Endodermal cell (in vitro differentiated cells): ENCODE measurements at places on chromosomes 5 and 9.

- DNase-seq = no peak
These were observed 16.2 kb downstream of the CDC14B start for GRCh38 chr9:96603305-96604003.

DNA sequence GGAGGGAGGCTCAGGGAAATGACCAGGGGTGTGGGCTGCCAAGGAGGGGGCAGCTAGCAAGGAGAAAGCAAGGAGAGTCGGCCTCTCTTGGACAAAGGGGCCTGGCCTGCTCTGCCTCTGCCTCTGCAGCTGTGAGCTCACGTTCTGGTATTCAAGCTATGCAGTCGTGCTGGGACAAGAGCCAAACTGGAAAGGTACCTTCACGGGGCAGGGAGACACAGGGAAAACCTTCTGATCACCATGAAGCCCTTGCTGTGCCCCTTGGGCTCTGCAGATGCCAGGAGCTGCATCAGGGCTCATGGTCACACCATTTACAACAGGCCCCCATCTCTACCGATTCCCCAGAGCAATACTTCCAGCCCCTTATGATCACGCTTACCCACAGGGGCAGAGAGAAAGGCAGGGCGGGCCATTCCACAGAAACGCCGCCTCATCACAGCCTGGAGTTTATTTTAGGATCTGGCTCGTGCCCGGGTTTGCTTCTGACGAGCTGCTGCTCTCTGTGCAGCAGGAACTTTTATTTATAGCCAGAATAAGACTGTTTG, 63.2 kb downstream of the PRRT1B start:
- peak; percentile 91 for DNase-seq

DNA sequence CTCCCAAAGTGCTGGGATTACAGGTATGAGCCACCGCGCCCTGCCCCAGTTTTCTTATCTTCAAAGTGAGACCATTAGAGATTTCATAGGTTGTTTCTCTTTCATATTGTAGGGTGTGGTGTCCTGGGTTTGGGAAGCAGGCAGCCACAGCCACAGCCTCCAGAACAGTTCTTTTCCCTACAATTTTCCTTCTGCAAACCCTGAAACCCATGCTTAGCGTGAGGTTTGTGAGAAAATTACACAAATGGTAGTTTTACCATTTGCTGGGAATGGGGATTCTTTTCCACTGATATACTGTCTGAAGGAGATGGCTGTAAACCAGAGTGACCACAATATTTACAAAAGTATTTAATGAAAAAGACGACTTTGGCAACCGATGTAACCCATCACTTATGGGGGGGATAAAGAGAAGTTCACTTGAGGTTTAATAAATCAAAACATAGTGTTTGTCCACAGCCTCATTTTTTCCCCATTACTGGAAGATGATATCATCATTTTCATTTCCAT, 26.7 kb upstream of the ECM2 start:
- no peak for DNase-seq

- DNase-seq = no peak
These were observed 81.8 kb downstream of the ZNF618 start for GRCh38 chr9:113957821-113958341.

GRCh38 chr9:124326378-124326777, 68.6 kb downstream of the NEK6 start:
- no peak for DNase-seq

GRCh38 chr9:5846096-5846495, 13.2 kb upstream of the ERMP1 start:
- no peak for DNase-seq

DNA sequence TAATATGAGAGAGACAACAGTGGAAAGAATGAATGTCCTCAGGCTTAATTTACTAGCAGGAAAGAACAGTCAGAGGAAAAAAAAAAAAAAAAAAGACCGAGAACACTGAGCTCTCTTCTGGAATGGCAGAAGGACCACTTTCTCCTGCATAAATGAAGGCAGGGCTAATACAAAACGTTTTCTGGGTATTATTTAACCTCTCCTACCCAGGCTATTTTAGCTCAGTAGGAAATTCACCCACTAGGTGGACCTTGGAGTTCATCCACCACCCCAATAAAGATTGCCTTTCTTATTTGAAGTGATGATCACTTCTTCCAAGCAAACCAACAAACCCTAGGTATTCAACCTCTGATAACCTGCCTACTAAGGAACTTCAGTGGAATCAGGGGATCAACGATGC, 3.7 kb downstream of the GLIS3 start:
- DNase-seq = no peak

- DNase-seq = no peak
These were observed 63.6 kb downstream of the CCDC192 start for GRCh38 chr5:127766676-127767335.

DNA sequence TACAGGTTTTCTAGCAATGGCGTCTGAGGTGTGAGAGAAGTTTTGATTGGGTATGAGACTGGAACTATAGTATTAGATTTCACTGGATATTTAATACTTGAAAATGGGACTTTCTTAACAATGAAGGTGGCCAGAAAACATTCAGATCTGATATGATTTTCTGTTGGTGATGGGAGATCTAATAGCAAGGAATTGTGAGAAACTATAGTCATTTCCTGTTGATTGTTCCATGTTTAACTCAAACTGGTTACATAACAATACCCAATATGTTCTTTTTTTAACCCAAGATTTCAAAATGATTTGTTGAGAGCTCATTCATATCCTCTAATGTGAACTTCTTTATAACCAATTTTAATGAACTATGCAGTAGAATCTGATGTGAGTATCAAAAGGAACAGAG, 793.2 kb upstream of the RGMB start:
- no peak for DNase-seq

GRCh38 chr9:127999461-127999860, 18.7 kb upstream of the EEIG1 start:
- no peak for DNase-seq

GRCh38 chr5:14156650-14157492, 13.7 kb downstream of the TRIO start:
- no peak for DNase-seq

GRCh38 chr5:72244862-72245371, 75.1 kb downstream of the MRPS27 start:
- peak; percentile 69 for DNase-seq

DNA sequence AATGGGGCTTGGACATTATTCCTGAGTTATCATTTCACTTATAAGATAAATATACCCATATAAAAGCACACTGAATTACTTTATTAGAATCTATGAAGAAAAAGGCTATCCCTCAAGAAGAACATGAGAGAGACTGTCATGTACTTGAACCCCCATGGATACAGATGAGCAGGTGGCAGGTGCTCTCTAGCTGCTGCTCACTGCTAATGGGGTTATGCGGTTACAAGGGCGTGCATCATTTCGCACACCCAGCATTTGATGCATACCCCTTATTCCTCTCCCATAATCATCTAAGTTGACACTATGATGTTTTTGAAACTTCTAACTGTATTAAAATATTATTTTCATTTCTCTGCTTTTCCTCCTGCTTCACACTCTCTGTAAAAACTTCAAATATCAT, 16.4 kb downstream of the ITK start:
- no peak for DNase-seq

DNA sequence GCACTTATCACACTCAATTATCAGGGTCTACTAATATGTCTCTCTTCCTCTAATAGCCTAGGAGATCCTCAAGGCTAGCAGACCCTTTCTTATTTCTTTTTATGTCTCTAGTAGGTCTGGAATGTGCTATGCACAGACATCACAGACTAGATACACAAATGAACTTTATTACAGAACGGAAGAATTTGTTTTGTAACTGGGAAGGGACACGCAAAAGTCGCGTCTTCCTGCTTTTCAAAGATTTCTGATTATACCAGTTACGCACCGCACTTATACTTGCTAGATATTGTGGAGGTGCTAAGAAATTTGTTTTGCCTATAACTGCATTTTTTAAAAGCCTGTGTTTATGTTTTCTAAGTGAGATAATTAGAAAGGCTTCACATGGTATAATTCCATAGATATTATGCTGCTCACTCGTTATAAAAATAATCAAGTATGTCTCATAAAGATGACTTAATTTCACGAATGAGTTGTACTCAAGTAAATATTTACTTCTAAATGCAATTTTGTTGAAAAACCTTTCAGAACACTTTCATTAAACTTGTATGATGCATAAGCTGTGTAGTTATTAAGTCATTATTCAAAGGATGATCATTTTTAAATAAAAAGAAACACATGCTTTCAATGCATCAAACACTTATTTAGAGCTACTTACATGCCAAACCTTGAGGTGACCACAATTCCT, 662.6 kb downstream of the ACTL7B start:
- no peak for DNase-seq

GRCh38 chr5:122202952-122203351, 73.6 kb downstream of the ZNF474 start:
- no peak for DNase-seq

GRCh38 chr9:10903969-10904368, 291.2 kb upstream of the PTPRD start:
- DNase-seq = no peak

- no peak for DNase-seq
These were observed 55.9 kb upstream of the CEMIP2 start for GRCh38 chr9:71824257-71824656.

DNA sequence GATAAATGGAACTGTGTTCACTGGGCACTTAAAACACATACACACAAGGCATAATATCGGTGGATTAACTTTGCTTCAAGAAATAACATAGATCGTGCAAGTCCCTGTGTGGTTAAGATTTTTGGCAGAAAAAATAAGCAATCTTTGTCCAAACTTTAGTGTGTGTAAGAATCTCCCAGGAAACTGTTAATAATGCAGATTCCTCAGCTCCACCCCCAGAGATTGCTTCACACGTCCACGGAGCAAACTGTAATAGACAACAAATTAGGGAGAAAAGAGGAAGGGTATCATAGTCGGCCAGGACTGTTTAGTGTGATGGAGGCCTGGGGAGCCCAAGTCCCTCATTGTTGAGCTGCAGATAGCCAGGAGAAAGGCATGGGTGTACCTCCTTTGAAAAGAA, 84.8 kb downstream of the PJA2 start:
- no peak for DNase-seq

- DNase-seq = no peak
These were observed 212.3 kb upstream of the DAPK1 start for GRCh38 chr9:87285183-87285850.

DNA sequence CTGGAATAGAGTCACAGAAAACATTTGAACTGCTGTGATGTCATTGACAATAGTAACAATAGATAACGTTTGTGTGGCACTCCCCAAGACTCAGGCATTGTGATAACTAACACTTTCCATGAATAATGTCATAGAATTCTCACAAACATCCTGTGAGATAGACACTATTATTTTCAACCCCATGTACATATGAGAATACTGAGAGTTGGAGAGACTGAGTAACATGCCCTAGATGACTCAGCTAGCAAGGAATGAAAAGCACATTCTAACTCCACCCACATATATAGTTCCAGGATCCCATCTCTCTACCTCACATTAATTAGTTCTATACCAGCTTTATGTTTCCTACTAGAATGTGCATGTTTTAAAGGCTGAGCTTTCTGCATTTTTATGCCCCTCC, 71.4 kb downstream of the ASTN2 start:
- DNase-seq = no peak

GRCh38 chr5:136018814-136019783, 9.7 kb upstream of the TGFBI start:
- DNase-seq = peak; percentile 34

GRCh38 chr9:6562871-6563430, 82.6 kb downstream of the GLDC start:
- DNase-seq = no peak

DNA sequence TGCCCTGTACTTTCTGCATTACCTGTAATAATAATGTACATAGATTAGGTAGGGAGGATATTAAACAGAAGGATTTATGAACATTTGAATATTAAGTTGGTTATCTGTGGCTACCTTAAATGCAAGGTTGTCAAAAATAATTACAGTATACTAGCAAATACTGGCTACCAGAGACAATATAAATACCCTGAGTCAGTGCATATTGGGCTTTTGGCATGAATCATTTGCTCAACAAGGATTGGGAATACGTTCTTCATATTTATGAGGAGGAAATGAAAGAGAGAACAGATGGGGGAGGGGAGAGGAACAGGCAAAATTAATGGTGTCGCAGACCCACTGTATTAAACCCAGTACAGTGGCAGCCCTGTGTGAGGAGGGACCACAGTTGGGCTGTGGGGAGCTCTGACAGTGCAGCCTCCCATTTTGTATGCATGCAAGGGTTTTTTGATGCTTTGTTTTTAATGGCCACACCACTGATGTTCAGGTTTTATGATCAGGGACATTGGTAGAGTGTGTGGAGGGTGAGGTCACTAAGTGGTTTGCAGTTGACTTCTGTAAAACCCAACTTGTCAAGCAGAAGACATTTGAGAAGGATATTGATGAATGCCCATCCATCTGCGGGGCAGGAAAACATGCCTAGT, 56.9 kb downstream of the MVB12B start:
- DNase-seq = no peak

DNA sequence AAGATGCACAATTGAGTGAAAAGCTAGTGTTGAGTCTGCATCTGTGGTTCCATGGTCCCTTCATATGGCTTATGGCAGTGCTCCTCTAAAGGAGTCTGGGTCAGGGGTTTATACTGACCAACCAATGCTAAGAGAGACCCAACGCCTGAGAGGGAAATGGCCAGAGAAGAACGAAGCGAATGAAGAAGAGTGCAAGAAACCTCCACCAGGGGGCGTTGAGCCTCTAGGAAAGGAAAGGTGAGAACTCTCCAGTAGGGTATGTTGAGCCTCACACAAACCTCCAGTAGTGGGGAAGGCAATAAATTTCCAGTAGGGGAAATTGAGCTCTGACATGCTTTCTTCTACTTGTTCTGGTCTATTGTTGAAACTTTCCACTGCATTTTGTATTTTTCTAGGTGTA, 470.6 kb downstream of the PRDM9 start:
- peak; percentile 95 for DNase-seq

DNA sequence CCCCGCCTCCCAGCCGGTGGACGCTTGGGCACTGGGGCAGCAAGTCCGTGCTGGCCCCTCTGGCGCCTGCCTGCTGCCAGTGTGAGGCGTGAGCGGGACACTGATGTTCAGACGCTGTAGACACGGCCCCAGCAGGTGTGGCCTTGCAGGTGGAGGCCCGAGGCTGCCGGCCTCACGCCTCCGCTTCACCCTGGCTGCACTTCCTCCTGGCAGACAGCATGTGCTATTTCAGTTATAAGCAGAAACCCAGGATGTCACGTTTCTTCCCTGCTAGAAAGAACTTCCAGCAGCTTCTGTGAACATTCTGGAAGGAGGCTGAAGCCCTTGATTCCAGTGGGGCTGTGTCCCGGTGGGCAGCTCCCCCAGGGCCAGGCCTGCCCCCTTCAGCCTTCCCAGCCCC, 114.8 kb upstream of the FCN2 start:
- DNase-seq = no peak

- DNase-seq = no peak
These were observed 33.9 kb downstream of the GNAQ start for GRCh38 chr9:77997611-77998284.

- DNase-seq = no peak
These were observed 18.0 kb upstream of the NR4A3 start for GRCh38 chr9:99803694-99804093.

- no peak for DNase-seq
These were observed 25.4 kb upstream of the WWC1 start for GRCh38 chr5:168266016-168266415.

- DNase-seq = no peak
These were observed 187.7 kb downstream of the DENND1A start for GRCh38 chr9:123742009-123742767.

- DNase-seq = peak; percentile 29
These were observed 39.1 kb upstream of the SARDH start for GRCh38 chr9:133777068-133777791.
